CD8-positive, alpha-beta T cell (primary cell): ENCODE measurements at places on chromosomes 5 and 9.

DNA sequence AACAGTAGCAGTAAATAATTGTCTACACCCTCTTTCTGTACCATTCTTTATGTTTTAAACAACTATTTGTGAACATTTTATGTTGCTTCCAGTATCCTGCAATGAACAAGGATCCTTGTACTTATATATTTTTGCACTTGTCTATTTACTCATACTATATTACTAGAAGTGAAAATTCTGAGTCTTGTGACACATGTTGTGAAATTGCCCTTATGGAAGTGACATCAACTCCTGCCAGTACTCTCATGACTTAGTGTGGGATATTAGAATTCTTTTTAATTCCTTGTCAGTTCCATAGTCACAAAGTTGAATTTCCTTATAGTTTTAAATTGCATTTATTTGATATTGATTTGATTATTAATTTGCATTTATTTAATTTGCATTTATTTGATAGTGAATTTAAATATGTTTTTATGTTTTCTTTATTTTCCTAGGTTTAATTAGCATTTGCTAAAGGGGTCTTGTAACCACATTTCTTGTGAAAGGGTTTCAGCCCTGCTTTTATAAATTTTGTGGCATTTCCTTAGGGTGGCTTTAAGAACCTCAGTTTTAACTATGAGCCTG is 27.7 kb downstream of the PARP8 start:
- no peak for DNase-seq

GRCh38 chr5:94480486-94480885 is 137.9 kb downstream of the KIAA0825 start:
- DNase-seq = no peak

DNA sequence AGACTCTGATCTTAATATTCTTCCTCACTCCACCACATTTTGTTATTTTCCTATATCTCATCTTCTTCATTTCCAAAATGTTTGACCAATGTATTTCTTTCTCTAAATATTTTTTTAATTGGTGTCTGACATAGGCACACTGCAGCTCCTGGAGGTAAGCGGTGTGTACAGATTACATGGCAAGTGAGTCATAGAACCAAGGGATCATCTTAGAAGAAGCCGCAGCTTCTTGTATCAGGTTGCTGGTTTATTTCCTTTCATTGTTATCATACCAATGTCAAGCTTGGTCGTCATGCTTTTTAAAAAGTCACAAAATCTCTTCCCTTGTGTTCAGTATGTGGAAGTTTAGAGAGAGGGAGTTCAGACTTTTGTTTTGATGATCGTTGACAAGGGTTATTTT is 526.1 kb upstream of the CDH18 start:
- DNase-seq = no peak

GRCh38 chr9:82363198-82363597 is 374.6 kb downstream of the SPATA31D1 start:
- DNase-seq = no peak
